ENCODE measurements at places on chromosomes 16 and 17.
A peak's percentile ranks its signal among the peaks of the same experiment; 100 is the strongest.

GRCh38 chr17:76538281-76538931, 897 bp upstream of the CYGB start:
- no peak for DNase-seq

- no peak for DNase-seq
These were observed 191.8 kb downstream of the MAP2K6 start for GRCh38 chr17:69606142-69606800.

DNA sequence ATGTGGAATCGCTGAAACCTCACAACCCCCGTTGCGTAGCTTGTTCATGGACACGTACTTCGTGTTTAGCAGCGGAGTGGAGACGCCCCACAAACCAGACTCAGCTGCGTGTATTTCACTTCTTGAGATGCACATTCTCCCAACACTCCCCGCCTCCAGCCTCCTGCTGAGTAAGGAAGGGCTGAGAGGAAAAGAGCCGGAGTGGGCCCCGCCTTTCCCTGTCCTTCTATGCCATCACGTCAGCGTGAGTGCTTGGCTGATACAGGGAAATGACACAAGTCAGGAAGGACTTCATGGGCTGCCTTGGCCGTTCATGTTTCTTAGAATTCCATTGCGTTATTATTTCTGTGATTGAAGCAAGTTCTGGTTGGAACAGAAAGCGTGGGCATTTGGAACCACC, 68.6 kb upstream of the CBX4 start:
- no peak for DNase-seq

DNA sequence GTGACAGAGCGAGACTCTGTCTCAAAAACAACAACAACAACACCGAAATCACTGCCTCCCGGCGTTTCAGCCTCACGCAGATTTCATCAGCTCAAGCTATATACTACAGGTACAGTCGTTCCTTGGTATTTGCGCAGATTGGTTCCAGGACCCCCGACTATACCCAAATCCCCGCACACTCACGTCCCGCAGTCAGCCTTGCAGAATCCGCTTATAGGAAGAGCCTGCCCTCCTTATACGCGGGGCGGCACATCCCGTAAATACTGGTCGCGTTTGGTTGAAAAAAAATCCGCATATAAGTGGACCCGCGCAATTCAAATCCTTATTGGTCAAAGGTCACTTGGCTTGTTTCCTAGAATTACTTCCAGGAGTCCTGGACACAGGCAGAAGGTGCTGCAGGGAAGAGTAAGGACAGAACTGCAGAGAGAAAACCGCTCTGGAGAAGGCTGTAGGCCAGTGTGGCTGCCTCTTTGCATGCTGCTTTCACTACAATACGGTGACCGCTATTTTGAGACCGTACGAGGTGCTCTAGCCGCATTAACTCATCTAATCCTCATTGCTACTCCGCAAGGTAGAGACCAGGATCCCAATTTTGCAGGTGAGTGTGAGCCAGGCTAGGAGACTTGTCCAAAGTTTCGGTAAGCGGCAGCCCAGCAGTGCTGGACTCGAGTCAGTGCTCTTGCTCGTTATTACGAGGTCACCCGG, 718 bp downstream of the NDUFAB1 start:
- DNase-seq = peak; percentile 61

- DNase-seq = no peak
These were observed 26.1 kb downstream of the GLG1 start for GRCh38 chr16:74580833-74581232.

- DNase-seq = no peak
These were observed 5.4 kb downstream of the MEAK7 start for GRCh38 chr16:84498859-84499620.

DNA sequence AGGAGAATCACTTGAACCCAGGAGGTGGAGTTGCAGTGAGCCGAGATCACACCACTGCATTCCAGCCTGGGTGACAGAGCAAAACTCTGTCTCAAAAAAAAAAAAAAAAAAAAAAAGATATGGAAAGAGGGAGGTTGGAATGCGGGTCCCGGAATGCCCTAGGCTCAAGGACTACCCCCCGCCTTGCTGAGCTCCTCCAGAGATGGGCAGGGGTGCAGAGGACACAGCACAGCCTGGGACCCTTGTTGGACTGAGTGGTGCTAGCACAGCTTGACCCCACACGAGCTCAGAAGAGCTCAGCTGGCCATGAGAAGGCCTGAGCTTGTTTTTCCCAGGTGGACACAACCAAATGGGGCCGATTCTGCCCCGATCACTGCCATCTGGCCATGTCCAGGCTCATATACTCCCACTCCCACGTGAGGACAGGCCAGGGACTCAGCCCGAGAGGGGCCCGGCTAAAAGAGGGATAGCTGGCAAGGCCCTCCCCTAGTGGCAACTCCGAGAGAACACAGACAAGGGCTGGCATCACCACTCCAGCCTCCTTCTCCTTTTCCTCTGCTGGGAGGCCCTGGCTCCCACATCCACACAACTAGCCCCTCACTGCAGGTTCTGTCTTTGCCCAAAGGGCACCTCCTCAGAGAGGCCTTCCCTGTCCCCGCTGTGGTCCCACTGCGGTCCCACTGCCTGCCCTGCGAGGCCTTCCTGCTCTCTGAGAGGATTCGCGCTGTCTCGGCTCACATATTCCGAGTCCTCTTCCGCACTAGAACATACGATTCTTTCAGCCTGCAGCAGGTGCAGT, 11.0 kb downstream of the SGCA start:
- no peak for DNase-seq

DNA sequence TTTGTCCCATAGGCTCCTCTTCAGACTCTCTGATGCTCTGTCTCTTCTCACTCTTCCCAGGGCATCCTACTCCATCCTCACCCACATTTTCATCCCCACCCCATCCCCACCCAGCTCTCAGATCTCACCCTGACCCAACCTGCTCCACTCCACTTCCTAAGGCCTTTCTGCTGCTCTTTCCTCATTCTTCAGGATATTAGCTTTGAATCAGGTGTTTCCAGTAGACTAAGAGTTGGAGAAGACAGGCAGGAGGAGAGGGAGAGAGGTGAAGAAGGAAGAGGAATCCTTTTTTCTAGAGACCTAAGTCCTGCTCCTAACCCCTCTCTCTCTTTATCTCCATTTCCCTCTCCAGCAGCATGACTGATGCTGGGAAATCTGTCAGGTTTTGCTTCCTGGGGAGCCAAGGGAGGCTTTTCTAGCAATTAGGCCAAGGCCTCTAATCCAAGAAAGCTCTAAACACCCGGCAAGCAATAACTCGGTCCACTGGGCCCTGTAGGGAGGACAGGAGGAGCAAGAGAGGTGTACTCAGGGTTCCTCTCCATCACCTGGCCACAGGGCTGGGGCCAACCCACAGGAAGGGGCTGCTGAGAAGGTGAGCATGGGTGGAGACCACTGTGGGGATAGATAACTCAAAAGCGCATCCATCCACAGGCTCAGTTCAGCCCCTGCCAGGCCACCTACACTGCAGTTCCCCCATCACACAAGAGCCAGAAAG, 133.3 kb downstream of the TMEM132E start:
- DNase-seq = no peak

GRCh38 chr17:41987642-41988041, 21.0 kb downstream of the CNP start:
- no peak for DNase-seq

- DNase-seq = no peak
These were observed 467.2 kb downstream of the CDH8 start for GRCh38 chr16:61569028-61569427.

GRCh38 chr16:84329843-84330684, 35.4 kb downstream of the WFDC1 start:
- DNase-seq = no peak

DNA sequence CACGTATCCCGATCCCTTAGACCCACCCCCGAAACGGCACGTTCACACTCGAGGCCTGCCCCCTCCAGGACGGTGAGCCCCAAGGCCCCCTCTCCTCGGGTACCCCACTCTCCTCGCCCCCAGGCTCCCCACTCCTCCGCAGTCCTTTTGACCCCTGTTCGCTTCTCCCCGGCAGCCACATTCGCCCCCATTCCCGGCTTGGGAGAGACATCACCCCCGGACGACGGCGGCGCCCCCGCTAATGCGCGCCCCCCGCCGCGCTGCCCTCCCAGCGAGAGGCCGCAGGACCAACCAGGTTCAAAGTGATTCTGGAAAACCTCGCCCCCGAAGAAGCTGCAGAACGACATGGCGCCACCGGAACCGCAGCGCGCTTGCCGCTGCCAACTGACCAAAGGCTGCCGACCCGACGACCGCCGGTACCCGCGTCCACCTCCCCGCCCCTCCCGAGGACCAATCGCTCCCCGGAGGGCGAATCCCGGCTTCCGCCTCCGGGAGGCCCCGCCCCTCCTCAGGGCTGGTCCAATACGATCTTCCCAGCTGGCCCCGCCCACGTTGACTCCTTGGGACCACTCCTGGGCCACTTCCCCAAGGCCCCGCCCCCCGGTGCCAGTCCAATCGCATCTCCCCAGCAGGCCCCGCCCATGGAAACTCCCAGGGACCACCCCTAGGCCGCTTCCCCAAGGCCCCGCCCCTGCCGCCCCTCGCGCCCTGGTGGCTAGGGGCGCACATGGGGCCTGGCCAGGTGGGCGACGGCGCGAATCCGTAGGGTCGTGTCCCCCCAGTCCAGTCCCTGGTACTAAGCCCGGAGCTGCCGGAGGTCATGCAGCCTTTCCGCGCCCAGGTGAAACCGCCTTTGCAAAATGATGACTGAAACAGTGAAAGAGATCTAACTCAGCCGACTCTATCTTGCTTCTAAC, at the start of gene MSRB1:
Gene MSRB1, minus strand, starts transcription at position 390 of the 917 bp plus-strand sequence. Its CDS starts 43 bp downstream, at position 347.
- peak; percentile 98 for DNase-seq

DNA sequence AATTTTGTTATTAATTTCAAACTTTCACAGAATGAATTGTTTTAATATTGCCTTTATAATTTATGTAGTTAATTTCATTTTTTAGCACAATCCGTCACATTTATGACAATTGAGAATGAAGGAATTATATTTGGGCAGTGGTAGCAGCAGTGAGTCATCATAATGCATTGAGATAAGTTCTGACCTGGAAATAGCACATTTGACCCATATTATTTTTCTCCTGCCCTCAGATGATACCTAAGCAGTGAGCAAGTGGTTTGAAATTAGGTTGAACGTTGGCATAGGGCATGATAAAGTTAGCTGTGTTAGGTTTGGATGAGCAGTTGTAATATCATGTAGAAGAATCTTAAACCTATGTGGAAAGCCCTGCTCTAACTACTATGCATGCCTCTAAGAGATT, 1431.3 kb upstream of the CDH8 start:
- no peak for DNase-seq

- DNase-seq = peak; percentile 86
These were observed 2.1 kb downstream of the SOX9 start for GRCh38 chr17:72122765-72123529.

GRCh38 chr17:73249700-73250099, 12.0 kb downstream of the CPSF4L start:
- DNase-seq = no peak
